ENCODE measurements at places on chromosomes 6 and 20.

GRCh38 chr6:141158740-141159139 is 974.0 kb upstream of the GJE1 start:
- DNase-seq: no peak

DNA sequence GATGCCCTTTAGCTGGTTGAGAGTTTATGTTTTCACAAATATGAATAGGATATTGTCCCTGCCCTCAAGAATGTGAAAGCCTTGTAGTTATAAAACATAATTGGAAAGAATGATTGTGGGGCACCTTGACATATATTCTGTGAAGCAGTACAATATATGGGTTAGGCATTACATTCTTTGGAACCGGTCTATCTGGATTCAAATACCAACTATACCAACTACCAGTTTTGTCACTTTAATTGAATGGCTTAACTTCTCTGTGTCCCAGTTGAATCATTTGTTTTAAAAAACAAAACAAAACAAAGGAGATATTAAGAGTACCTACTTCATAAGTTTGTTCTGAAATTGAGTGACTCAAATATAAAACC is 146.5 kb downstream of the TBC1D32 start:
- no peak for DNase-seq

GRCh38 chr20:57685146-57685758 is 24.6 kb downstream of the PMEPA1 start:
- DNase-seq: no peak

DNA sequence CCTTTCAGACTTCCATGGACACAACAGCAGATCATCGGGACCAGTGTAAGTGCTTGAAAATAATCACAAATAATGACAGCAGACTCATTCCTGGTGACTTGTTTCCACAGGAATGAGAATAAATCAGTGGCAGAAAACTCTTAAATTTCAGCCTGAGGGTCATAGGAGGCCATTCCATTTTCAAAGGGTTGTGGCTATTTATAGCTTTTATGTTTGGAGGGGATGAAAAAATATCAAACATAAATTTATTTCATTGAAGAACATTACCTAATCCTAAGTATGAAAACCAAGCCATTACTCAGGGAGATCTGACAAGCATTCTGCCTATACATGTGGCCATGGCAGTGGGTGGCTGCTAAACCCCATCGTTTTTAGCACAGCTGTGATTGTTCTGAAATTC is 173.6 kb upstream of the CNR1 start:
- no peak for DNase-seq

GRCh38 chr6:149960488-149960887 is 3.3 kb upstream of the ULBP1 start:
- DNase-seq: no peak

DNA sequence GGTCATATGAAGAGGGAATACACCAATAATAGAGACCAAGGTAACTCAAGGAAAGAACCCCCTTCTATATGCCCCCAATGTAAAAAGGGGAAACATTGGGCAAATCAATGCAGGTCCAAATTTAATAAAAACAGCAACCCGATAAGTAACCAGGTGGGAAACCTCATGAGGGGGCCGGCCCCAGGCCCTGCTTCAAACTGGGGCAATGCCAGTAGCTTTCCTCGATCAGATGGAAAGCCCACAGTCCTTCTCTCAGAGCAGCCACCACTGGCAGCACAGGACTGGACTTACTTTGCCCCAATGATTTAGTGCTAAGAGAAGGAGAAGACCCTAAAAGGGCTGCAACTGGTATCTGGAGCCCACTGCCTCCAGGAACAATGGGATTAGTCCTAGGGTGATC is 65.6 kb upstream of the ASCC3 start:
- DNase-seq: no peak

GRCh38 chr6:41584668-41585205 is 38.6 kb downstream of the FOXP4 start:
- DNase-seq: no peak
